Activated CD4-positive, alpha-beta T cell treated with anti-CD3 and anti-CD28 coated beads, Interleukin-2, amount 10 ng/mL, durations not matched to agents 24 days and 14 days (primary cell): ENCODE measurements at places on chromosomes 1 and 21. TPM values are rescaled to one million over a fixed set of nuclear protein-coding genes. Genes with fewer than 3 reads are reported as not detected.

DNA sequence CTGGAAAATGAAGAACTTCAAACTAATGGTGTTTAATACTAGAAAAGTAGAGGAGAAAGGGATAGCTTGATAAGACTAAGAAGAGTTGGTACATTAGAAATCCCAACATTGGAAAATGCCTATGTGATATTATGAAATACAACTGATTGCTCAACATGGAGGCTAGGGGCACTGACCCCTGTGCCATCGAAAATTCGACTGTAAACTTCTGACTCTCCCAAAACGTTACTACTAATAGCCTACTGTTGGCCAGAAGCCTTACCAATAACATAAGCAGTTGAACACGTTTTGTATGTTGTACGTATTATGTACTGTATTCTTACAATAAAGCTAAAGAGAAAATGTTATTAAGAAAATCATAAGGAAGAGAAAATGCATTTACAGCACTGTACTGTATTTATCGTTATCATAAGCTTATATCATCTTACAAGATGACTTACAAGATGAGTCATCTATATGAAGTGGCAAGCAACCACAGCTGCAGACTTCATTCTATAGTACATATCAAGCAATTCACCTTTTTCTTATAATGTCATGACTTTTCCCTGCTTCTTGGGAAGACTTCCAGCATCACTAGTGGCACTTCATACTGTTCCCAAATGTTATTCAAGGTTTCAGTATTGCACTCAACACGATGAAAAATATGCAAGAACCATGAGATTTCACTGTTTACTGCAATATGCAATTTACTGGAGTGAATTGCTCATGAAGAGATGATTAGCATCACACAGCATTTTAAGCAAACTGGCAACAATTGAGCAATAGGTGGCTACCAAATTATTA lies 12.9 kb upstream of the CTSK start:
- H3K36me3 ChIP-seq, result peaks cover 43% of the 10 kb centered on the region
- no peak overlapping the region for H3K27ac ChIP-seq
- no peak overlapping the region for H3K4me3 ChIP-seq
- no peaks in the 10 kb centered on the region for H3K27me3 ChIP-seq
- H3K4me1 ChIP-seq, result peaks cover 5% of the 10 kb centered on the region
- DNase-seq, result no peak

IFNAR1 gene
- 19.0 and 24.0 TPM in 2 replicates for total RNA-seq

- no peak overlapping the region for H3K4me3 ChIP-seq
- no peak for DNase-seq
- H3K4me1 ChIP-seq, result no peaks in the 10 kb centered on the region
Observed at GRCh38 chr21:41583274-41583790, 75.4 kb upstream of the TMPRSS2 start.

DNA sequence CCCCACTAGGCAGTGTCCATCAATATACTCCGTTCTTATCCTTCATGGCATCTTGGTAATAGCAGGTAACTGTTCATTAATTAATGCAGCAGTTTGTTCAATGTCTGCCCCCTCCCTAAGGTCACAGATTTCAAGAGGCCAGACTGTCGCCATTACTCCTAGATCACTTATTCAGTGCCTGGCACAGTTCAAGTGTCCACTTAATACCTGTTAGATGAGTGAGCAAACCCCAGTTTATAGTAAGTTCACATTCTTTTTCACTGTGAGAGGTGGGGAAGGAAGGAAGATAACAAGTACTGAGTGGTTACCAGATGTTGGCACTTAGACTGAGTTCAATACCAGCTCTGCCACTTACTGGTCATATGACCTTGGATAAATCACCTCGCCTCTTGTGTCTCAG lies 36.4 kb downstream of the OPRD1 start:
- no peak overlapping the region for H3K4me3 ChIP-seq
- no peaks in the 10 kb centered on the region for H3K36me3 ChIP-seq
- H3K27ac ChIP-seq, result no peak overlapping the region
- peaks cover 7% of the 10 kb centered on the region for H3K4me1 ChIP-seq

GRCh38 chr1:64043976-64044375 lies 159.4 kb upstream of the UBE2U start:
- H3K27me3 ChIP-seq, result peaks cover 4% of the 10 kb centered on the region
- H3K4me3 ChIP-seq, result no peak overlapping the region
- no peak for DNase-seq

- no peaks in the 10 kb centered on the region for H3K27me3 ChIP-seq
- DNase-seq, result no peak
- no peak overlapping the region for H3K27ac ChIP-seq
- H3K36me3 ChIP-seq, result no peaks in the 10 kb centered on the region
- H3K4me3 ChIP-seq, result no peak overlapping the region
Observed at GRCh38 chr1:178294654-178295053, 200.8 kb downstream of the RASAL2 start.

DNA sequence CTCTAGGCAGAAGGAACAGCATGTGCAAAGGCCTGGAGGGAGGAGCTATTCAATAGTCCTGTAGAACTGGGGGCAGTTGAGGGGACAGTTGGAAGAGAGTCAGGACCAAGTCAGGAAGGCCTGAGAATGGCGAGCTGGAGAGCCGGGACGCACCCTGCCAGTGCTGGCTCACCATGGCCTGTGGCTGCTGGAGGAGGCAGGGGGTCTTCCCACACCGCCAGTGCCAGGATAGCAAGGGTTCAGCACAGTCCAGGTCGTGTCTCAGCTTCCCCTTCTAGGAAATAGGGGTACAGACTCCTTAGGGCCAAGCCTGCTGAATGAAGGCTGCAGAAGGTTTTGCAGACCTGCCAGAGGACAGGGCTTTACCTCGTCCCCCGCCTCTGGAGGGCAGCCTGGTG lies 7.3 kb downstream of the PODN start:
- H3K27me3 ChIP-seq, result peaks cover 11% of the 10 kb centered on the region
- no peak for DNase-seq
- H3K27ac ChIP-seq, result no peak overlapping the region
- H3K36me3 ChIP-seq, result no peaks in the 10 kb centered on the region

RIPPLY3 gene
- 0.26 TPM in 1 of 2 replicates, not detected in the other for total RNA-seq

DNA sequence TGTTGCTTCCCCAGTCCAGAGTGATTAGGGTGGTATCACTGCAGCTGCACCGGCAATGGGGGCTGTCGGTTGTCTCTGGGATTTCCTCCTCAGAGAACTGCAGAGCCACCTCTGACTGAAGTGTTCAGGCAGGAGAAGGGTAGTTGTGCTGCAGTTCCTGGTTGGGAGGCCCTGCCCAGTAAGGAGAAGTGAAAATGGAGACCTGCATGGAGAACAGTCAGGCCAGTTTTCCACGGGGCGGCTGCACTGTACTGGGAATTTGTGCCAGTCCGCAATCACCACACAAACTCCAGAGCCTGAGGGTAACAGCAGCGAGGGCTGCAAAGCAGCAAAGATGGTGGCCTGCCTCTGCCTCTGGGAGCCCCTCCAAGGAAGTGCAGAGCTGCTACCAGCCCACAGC lies 58.1 kb upstream of the CCDC190 start:
- peaks cover 2% of the 10 kb centered on the region for H3K4me1 ChIP-seq
- no peak overlapping the region for H3K4me3 ChIP-seq
- no peaks in the 10 kb centered on the region for H3K36me3 ChIP-seq
- H3K27me3 ChIP-seq, result peaks cover 4% of the 10 kb centered on the region
- DNase-seq, result no peak

DNA sequence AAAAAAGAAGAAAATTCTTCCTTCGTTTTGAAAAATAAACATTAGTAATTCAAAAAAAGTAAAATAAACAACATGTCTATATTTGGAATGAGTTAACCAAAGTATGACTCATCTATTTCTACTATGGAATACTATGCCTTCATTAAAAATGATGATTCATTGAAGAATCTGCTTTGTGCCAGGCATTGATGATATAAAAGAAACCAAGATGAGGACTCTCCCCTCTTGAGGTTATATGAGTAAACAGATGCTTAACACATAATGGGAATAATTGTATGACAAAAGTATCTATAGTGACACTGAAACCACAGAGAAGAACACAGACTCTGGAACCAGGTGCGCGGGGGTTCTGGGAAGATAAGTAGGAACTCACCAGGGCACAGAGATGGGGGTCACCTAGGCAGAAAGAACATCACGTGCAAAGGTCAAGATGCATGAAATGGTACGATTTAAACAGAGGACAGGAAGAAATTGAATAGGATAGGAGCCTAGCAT lies 18.8 kb downstream of the ELF3 start:
- peaks cover 7% of the 10 kb centered on the region for H3K27me3 ChIP-seq
- no peak overlapping the region for H3K4me3 ChIP-seq
- H3K4me1 ChIP-seq, result no peaks in the 10 kb centered on the region
- DNase-seq, result no peak

DNA sequence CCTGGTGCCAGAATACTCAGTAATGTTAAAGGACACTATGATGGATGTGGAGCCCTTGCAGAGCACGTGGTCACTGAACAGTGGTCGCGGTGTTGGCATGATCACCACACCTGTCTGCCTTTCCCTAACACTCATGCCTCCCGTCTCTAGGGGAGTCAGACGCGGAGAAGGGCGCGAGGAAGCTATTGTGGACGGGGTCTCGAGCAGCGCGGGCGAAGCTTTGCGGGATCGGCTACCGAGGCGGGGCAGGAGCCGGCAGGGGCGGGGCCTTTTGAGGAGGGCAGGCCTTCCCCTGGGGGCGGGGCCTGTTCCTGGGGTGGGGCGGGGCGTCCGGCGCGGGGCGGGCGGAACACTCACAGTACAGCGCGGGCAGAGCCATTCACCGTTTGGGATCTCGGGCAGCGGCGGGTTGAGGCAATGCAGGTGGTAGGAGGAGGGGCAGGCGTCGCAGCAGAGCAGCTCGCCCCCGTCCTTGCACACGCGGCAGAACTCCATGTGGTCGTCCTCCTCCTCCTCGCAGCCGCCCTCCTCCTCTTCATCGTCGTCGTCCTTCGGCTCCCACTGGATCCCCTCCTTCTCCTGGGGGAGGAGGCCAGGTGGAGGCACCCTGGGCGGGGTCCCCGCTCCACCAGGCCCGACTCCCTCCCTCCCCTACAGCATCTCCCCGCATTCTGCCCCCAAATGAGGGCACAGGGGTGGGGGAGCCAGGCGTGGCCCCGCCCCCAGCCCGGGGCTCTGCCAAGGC lies 31.5 kb downstream of the CHD5 start:
- DNase-seq, result peak; percentile 89
- peaks cover 2% of the 10 kb centered on the region for H3K4me1 ChIP-seq
- H3K27ac ChIP-seq, result no peak overlapping the region
- no peaks in the 10 kb centered on the region for H3K36me3 ChIP-seq
- no peak overlapping the region for H3K4me3 ChIP-seq

- no peak for DNase-seq
- no peaks in the 10 kb centered on the region for H3K36me3 ChIP-seq
- no peaks in the 10 kb centered on the region for H3K4me1 ChIP-seq
Observed at GRCh38 chr1:184255560-184255959, 131.3 kb upstream of the C1orf21 start.

PPFIA4 gene
- 34.2 and 35.1 TPM in 2 replicates for total RNA-seq

- peaks cover 5% of the 10 kb centered on the region for H3K27me3 ChIP-seq
- no peak overlapping the region for H3K4me3 ChIP-seq
- no peaks in the 10 kb centered on the region for H3K4me1 ChIP-seq
- no peak overlapping the region for H3K27ac ChIP-seq
- no peak for DNase-seq
Observed at GRCh38 chr1:234069760-234070159, 165.3 kb downstream of the SLC35F3 start.

DNA sequence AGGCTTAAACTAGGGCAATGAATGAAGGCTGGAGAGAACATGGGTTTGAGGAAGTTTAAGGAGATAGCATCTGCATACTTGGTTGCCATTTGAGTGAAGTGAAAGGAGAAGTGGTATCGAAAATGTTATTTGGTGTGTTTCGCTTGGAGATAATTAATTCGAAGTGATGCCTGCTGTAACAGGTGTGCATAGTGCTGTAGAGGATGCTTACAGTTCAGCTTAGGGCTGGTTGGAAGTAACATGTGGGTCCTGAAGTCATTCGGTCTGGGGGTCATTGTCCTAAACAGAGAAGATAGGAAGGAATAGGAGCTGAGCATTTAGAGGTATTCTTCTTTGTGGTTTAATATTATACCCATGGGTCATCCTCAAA lies 301 bp upstream of the NUDT17 start:
- no peaks in the 10 kb centered on the region for H3K27me3 ChIP-seq
- no peak overlapping the region for H3K4me3 ChIP-seq
- H3K36me3 ChIP-seq, result peaks cover 27% of the 10 kb centered on the region

- no peaks in the 10 kb centered on the region for H3K27me3 ChIP-seq
- DNase-seq, result no peak
- no peak overlapping the region for H3K27ac ChIP-seq
- no peak overlapping the region for H3K4me3 ChIP-seq
Observed at GRCh38 chr1:62377043-62377562, 57.9 kb upstream of the KANK4 start.

XCL2 gene
- total RNA-seq, result 44.9 and 46.4 TPM in 2 replicates

MYBPH gene
- total RNA-seq, result not detected in 2 replicates

DNA sequence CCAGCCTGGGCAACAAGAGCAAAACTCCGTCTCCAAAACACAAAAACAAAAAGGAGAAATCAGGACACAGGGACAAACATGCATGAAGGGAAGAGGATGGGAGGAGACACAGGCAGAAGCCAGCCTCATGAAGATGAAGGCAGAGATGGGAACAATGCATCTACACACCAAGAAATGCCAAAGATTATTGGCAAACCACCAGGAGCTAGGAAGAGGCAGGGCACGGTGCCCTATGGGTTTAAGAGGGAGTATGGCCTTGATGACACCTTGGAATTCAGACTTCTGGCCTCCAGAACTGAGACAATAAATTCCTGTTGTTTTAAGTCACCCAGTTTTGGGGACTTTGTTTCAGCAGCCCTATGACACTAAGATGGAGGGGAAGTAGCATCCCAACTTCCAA lies 5.2 kb downstream of the TMPRSS3 start:
- no peaks in the 10 kb centered on the region for H3K27me3 ChIP-seq
- peaks cover 63% of the 10 kb centered on the region for H3K36me3 ChIP-seq
- peak overlapping the region; percentile 6 for H3K27ac ChIP-seq
- H3K4me3 ChIP-seq, result no peak overlapping the region

DNA sequence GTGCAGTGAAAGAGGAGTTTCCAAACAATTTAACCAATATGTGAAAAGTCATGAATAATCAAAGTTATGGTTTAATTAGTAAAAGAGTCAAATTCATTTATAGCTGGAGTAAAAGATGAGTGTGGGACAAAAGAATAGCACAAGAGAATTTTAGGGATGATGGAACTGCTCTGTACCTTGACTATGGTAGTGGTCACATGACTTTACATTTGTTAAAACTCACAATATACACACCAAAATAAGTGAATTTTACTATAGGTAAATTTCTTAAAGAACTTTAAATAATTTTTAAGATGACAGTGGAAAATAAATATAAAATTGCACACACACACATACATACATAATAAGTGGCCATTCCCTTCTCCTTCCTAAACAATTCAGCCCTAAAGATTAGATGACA lies 13.6 kb downstream of the CDC42BPA start:
- peaks cover 5% of the 10 kb centered on the region for H3K27me3 ChIP-seq
- H3K4me1 ChIP-seq, result no peaks in the 10 kb centered on the region
- H3K4me3 ChIP-seq, result no peak overlapping the region
- H3K27ac ChIP-seq, result no peak overlapping the region

GRCh38 chr1:160836981-160837557 lies 25.6 kb downstream of the CD244 start:
- H3K36me3 ChIP-seq, result no peaks in the 10 kb centered on the region
- DNase-seq, result no peak
- H3K4me3 ChIP-seq, result peak overlapping the region; percentile 50
- H3K4me1 ChIP-seq, result peaks cover 43% of the 10 kb centered on the region

DNA sequence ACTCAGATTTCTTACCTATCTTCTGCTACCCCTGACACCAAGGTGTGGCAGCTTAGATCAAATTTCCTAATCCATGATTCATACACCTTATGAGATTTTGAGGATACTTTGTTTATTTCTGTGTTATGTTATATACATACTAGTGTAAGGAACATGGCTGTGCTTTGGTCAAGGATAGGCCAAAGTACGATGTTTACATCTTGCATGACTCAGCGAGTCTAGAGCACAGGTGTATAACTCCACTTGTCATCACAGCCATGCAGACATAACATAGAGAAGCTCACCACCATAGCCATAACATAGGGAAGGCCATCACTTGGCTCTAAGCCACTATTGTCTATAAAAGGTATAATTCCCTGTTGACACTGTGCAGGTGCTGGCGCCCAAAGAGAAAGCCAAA lies 61.2 kb downstream of the GBP6 start:
- H3K4me1 ChIP-seq, result peaks cover 2% of the 10 kb centered on the region
- no peak overlapping the region for H3K27ac ChIP-seq
- no peak overlapping the region for H3K4me3 ChIP-seq
